Esophagus squamous epithelium (tissue), 5 donors: ENCODE measurements at places on chromosomes 7 and 10.

DNA sequence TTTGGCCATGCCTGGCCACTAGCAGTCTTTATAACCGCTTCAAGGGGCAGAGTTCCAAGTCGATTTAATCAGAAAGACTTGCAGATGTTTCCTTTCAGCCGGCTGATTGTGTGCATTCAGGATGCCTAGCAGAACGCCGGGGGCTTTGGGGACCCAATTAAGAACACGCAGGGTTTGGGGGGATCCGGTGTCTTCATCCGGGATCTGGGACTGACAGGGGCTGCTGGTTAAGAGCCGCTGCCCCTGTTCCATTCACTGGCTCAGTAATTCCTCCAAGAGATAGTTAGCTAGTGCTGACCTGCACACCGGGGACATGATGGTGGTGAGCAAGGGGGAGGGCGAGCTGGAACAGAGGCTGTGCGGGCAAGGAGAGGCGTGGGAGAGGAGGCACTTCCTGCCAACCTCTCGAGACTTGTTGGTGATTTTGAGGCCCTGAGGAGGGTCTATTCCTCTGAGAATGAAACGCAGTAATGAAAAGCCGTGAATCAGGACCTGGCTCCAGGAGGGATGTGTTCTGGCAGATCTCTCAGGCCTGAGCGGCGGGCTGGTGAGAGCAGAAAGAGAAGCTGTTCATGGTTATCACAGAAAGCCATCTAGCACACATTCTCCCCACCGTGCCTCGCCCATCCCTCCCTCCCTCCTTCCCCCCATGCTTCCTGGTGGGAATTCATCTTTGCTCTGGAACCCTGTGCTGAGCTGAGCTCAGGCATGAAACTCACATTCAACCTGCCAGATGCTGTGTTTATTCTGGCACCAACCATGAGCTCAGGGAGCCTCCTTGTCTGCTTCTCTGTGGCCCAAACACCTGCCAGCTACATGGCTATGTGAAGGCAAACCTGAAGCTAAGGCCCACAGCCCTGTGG is 152.0 kb downstream of the CCDC3 start:
- DNase-seq, result no peak

DNA sequence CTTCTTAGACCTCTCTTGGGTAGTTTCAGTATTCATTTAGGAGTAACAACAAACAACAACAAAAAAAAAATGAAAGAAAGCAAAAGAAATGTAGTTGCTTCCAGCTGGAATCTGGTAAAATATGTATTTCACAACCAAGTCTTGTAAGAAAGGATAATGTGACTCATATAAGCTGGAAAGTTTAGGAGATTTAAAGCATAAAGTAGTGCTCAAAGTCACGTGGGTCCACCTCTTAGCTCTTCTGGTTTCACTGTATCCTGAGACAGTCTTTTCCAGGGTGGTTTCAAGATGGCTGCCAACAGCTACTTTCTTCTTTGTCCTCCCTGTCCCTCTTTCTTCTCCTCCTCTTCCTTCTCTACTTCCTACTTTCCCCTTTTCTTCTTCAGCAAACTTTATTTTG is 69.5 kb upstream of the CDK13 start:
- no peak for DNase-seq

DNA sequence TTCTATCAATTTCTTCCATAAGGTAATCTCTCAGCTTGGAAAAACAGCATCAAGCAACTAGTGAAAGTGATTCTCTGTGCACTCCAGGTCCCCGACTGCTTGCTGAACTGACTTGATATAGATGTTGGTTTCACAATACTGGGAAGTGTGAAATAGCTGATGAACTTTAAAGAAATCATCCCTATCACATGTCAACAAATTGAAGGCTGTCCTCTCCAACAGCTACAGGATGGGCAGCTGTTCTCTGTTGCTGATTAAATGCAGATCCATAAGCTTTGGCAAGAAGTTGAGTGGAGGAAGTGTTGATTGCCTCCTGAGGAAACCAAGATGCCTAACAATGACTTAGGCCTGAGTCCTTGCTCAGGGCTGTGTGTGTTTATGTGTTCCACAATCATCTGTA is 130.4 kb upstream of the GDF10 start:
- no peak for DNase-seq

- no peak for DNase-seq
Measured at GRCh38 chr10:84267503-84268126, 22.8 kb downstream of the RGR start.

DNA sequence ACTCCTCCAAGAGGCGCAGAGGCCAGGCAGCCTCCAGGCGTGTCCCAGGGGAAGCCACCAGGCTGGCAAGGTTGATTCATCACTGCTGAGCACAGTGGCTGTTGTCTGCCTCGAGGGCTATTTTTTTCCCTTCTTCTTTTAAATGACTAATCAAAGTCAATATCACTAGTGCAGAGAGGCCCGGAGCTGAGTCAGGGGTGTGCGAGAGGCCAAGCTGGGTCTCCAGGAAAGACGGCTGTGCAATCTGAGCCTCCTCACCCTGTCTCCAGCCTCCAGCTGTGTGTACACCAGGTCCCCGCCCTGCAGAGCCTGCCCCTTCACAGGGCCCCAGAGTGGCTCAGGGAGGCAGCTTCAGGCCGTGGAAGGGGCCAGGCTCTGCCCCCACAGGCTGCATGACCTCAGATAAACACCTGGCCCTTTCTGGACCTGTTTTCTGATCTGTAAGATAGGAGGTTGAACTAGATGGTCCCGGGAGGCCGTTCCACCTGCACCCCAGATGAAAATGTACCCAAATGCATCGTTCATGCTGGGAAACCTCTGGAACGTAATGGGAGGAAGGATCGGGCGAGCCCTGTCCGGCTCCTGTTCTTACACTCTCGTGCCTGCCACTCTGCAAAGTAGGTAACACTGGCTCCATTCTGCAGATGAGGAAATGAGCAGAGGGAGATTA is 3.7 kb downstream of the STX1A start:
- no peak for DNase-seq

DNA sequence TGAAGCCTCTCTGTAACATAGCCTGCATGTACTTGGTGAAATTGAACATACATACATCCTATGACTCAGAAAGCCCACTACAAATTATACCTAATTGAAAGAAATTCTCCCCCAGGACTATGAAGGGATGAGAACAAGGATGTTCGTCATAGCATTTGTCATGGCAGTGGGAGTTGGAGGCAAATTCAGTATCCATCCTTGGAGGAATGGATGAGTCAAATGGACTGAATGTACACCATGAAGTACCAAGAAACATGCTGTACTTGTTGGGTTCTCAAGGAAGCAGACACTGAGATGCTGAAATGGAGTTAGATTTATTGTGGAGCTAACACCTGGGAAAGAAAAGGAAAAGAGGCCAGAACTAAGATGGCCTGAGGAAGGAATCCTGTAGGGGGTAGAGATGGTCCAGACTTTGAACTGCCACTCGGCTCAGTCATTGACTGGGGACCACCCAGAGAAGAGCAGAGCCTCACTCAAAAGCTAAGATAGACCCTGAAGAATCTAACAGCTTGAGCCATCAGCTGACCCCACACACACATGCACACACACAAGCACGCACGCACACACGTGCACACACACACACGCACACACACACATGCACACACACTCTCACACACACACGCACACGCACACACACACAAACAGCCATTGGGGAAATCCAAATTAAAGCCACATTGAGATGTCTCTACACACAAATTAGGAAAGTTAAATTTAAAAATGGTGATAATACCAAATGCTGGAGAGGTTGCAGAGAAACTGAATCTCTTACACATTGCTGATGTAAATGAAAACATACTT is 22.3 kb downstream of the AOC1 start:
- no peak for DNase-seq

GRCh38 chr7:90536449-90536848 is 59.7 kb upstream of the CDK14 start:
- no peak for DNase-seq

GRCh38 chr10:84770824-84771223 is 442.4 kb downstream of the CCSER2 start:
- no peak for DNase-seq

GRCh38 chr10:85458324-85458723 is 908.3 kb downstream of the GRID1 start:
- DNase-seq, result no peak

DNA sequence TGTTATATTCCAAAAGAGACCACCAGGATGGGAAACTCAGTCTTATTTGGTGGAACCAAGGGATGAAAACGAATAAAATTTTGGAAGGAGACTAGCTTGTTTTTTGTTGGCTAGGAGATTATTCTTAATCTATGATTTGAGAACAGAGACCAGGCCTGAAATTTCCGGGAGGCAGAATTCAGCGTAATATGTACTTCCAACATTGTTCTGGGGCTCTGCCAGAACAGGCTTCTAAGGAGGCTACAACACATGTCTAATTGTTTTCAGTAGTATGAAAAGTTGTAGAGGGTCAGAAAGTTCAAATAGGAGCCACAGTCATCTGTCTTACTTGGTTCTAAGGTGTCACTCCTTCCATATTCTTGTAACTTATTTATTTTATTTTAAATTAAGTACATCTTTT is 1.7 kb downstream of the DDX21 start:
- DNase-seq, result no peak

DNA sequence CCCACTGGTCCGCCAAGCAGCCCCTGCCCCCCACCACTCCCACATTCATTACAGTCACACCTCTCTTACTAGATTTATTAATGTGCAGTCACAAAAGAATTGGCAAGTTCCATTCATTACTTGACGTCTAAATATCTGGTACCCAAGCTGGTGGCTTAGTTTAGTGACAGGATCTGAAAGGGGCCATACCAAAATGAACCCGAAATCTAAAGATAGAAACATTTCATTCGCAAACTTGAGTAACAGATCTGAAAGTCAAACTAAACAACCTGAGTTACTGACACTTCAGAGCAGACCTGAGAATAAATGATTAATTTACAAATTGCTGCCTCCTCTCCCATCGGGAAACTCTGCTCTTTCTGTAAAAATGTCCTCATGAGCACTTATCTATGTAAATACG is 53.4 kb downstream of the TNS3 start:
- no peak for DNase-seq

DNA sequence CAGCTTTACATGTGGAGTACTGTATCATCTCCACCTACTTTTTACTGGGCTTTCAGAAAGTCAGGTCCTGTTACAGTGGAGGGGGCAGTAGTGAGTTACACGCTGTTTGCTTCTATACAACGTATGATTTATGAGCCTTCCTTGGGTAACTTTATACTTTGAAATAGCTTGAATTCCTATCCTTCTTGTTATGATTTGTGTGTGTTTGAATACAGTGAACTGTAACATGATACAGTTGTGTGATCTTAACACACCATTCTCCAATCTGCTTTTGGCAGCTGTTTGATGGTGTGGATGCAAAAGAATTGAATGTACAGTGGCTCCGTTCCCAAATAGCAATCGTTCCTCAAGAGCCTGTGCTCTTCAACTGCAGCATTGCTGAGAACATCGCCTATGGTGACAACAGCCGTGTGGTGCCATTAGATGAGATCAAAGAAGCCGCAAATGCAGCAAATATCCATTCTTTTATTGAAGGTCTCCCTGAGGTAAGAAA is 41.7 kb downstream of the SP8 start:
- DNase-seq, result no peak
